Stimulated activated CD4-positive, alpha-beta T cell treated with anti-CD3 and anti-CD28 coated beads, Interleukin-15, amount 100 ng/mL, for 1 hour (primary cell): ENCODE measurements at places on chromosomes 12 and 14.

DNA sequence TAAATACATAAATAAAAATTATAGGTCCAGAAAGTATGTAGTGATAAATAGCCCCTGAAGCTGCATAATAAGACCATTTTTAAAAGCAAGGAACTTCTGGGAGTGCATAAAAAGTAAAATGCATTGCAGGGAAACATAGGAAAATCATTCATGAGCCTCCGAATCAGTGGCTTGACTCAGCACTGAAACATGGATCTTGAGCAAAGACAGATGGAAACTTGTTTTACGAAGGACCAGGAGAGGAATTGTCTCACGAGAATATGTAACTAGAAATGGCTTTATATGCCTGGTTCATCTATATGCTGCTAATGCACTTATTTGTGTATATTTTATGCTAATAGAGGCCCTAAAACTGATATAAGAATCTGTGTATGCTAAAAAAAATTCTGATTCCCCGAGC is 14.7 kb downstream of the TMEM30B start:
- no peak for DNase-seq

DNA sequence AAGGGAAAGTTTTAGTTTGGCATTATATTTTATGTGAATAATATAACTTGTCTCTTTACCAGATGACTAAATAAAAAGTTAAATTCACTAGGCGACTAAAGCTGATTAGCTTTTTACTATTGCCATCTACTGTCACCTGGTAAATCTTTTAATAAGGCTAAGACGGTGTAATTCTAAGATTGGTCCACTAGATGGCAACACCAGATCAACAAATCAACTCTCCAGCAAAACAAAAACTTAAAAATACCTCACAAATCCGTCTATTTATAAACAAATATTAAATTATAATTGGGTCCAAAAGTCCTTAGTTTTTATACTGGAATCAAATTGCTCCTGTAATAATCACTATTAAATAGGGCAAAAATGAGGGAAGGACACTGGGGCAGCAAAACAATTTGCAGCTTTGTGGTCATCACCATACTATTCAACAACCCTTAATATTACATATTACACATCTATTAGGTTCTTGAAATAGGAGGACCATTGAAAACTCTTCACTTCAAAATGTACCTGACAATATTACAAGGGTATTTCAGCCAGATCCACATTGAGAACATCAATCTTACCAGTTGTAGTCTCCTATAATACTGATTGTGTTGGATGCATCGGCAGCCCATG is 47.9 kb downstream of the GALC start:
- DNase-seq = no peak

- no peak for DNase-seq
Observed at GRCh38 chr12:13293096-13293495, 96.6 kb downstream of the EMP1 start.

GRCh38 chr12:130799051-130799450 is 40.0 kb downstream of the STX2 start:
- no peak for DNase-seq

GRCh38 chr14:20904393-20905029 is 13.3 kb downstream of the RNASE3 start:
- DNase-seq = no peak

DNA sequence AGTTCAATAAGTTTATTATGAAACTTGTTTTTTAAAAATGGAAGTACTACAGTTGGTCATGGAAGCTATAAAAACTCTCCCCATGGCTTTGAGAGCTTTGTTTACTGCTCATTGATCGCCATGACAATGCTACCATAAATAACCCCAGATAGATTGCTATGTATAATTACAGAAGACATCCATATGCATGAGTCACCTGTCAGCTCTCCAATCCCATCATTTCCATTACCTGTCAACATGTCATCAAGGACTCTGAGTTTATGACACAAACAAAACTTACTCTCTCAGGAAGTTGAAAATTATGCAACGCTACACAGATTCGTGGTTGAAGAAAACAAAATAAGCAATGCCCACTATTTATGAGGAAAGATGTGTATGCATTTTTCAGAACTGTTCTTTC is 144.4 kb downstream of the SEC23A start:
- DNase-seq = no peak

GRCh38 chr14:92549859-92550230 is 36.3 kb downstream of the RIN3 start:
- no peak for DNase-seq

GRCh38 chr12:124026755-124027745 is 54.0 kb downstream of the ZNF664 start:
- DNase-seq = no peak

DNA sequence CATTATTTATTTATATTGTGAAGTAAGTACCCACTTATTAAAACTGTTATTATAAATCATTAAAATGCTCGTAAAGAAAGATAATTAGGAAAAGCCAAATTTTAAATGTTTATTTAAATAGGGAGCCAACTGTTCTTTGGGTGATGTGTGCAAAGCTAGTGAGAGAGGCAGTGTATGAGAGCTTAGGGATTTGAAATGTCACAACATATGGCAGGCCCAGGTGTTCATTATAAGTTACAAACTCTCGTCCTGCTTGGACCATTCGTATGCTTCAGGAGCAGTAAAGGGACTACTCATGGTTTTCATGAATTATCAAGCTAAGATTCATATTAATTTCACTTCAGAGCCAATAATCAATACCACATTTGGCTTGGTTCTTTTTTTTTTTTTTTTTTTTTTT is 154.5 kb downstream of the TGFB3 start:
- DNase-seq = no peak

DNA sequence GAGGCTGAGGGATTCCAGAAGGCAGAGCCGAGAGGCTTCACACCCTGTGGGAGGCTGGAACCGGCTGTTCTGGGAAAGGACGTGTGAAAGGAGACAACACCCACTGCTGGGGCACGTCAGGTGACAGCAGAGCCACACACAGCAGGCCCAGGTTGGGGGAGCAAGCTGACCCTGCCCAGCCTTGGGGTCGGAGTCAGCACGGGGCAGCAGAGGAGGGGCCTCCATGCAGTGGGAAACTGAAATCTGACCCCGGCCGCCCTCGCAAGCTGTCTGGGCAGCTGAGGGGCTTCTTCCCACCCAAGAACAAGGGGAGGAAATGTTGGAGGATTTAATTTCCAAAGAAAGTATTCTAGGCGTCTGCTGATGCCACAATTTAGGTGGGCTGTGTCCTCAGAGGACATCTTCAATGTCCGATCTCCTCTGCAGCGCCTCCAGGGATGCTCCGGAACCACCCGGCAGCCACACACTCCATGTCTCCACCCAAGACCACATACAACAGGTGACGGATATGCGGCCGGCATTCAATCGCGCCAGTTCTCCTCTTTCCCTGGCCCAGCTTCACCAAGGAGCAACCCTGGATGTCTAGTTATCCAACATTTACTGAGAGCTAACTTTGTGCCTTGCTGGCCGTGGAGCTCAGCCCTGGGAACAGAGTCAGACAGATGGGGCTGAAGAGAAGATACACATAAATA is 30.7 kb downstream of the SNRNP35 start:
- no peak for DNase-seq

DNA sequence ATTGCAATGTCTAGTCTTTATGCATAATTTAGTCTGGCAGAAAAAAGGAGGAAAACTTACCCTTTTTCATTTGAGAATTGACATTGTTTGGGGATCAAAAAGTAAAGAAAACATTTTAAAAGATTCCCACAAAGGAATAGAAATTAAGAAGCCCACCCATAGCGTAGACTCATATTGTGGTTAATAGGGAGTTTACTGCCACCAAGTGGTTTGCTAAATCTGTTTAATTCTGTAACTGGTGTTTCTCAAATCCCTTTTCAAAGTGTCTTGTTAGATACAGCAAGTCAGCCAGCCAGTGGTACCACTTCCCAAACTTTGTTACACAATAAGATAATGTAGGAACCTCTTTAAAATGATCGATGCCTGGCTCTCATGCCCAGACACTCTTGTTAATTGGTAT is 180.3 kb downstream of the IPO8 start:
- no peak for DNase-seq

- DNase-seq = no peak
Observed at GRCh38 chr12:82746668-82747067, 60.0 kb downstream of the TMTC2 start.

DNA sequence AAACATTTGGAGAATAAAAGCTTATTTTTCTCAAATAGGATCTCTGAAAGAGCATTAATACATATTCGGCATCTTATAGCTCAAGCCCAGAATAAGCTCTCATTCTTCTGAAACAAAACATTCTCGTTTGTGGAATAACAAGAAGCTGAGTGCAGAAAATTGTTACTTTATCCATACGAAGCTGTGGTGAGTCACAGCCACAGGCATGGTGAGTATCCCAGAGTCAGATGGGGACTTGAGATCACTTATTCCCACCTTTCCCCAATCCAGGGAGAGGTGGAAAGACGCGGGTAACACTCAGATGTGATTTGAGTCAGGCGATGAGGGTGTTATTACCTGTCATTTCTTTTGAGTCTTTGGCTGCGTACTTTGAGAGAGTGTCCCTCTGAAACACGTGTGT is 214.6 kb upstream of the TMEM132C start:
- no peak for DNase-seq
